ENCODE measurements at places on chromosomes 13 and 19. TPM values are rescaled to one million over a fixed set of nuclear protein-coding genes. Genes with fewer than 3 reads are reported as not detected.

The RAB8A gene
- total RNA-seq, result 88.9 TPM

The KRTDAP gene
- total RNA-seq, result not detected

The JSRP1 gene
- total RNA-seq, result 0.40 TPM

The SLITRK6 gene
- total RNA-seq, result 33.8 TPM

DNA sequence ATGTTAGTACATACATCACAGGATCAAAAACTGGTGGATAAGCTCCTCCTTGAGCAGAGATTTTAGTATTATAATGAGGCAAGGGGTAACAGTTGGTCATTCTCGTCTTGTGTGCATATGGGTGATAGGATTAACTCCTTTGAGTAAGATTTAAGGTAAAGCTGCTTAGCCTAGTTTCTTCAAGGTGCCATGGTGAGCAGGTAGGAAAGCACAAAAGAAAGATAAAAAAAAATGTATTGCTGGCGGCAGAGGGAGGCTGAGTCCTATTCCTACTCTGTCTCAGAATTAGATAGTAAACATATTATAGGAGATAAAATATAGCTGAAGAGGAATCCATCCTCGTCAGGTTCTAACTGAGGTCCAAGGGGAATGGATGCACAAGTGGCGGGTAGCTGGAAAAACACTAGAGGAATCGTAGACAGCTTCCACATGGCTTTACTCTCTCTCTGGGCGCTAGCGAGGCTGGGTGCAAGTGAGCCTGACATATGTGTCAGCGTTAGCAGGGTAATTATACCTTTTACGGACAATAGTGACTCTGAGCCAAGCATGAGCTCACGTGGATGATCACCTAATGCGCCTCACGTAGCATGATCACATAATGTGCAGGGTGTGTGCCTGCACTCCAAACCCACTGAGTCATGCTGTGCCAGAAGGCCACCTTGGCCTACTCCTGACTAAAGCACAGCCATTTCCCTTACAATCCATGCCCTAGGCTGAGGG is 734.3 kb upstream of the MIR17HG start:
- DNase-seq, result no peak

DNA sequence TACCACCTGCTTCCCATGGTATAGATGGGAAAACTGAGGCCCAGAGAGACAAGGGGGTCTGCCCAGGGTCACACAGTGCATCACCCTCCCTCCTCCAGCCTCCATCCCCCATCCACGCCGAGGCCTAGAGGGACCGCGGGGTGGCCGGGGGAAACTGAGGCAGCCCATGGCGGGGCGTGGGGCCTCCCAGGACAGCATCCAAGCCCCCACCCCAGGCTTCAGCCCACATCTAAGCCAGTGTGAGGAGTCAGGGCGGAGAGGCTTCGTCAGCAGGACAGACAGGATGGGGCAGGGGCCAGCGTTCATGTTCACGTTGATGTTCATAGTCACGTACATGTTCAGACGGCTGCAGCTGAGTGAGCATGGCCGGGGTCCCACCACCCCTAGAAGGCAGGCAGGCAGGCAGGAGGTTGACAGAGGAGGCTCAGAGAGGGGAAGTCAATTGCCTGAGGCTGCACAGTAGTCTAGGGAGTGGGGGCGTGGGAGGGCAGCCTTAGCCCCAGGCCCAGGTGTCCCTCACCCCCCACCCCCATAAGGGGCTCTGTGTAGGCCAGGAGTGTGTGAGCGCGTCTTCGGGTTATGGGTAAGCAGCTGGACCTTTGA is 23.3 kb downstream of the SMIM24 start:
- DNase-seq, result no peak

The CRB3 gene
- total RNA-seq, result not detected

DNA sequence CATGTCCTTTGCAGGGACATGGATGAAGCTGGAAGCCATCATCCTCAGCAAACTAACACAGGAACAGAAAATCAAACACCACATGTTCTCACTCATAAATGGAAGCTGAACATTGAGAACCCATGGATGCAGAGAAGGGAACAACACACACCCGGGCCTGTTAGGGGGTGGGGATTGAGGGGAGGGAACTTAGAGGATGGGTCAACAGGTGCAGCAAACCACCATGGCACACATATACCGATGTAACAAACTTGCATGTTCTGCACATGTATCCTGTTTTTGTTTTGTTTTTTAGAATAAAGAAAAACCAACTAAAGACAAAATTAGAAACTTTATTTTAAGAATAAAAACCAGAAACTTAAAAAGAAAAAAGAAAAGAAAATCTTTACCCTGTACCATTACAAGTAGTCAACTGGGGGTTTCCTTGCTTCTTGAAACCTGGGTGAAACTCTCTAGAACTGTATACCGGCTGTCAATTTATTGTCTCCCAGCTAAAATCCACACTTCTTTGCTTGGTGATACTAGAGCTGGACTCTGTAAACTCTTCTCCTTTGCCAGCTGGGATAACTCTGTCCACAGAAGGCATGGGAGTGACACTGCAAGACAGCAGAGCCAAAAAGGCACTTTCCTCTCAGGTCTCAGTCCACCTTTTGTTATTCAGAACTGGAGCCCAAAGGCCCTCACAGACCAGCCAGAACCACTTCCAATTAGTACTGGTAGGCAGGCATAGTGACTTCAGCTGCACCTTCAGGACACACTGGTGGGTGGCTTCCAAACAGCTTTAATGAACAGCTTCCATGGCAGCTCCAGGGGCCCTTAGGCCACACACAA is 9.0 kb downstream of the MICU2 start:
- DNase-seq, result no peak

DNA sequence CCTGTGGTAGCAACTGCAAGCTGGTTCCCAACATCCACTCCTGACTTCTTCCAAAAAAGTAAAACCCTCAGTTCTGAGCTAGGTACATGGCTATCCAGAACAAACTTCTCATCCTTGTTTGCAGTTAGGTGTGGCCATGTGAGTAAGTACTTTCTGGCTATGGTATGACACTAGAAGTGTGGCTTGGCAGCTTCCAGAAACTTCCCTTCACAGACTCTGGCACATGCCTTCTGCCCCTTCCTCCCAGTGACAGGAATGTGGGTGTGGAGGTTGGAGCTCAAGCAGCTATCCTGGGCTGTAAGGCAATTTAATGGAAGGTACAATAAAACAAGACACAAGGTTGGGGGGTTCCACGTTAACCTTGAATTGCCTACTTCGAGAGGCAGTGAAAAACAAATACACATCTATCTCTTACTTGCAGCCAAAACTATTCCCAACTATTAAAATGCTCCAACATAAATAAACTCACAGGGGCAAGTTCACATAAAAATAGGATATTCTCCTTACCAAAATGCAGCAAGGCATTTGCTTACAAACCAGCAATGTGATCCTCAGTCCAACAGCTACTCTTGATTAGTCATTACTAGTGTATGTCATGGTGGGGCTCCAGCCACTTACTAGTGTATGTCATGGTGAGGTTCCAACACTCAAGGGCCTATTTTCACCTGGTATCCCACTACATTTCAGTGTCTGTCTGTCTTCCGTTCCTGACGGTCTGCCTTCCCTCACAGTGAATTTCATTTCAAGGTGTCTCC is 3.1 kb downstream of the SMG9 start:
- no peak for DNase-seq

GRCh38 chr13:29548722-29549121 is 46.8 kb downstream of the SLC7A1 start:
- DNase-seq, result no peak

DNA sequence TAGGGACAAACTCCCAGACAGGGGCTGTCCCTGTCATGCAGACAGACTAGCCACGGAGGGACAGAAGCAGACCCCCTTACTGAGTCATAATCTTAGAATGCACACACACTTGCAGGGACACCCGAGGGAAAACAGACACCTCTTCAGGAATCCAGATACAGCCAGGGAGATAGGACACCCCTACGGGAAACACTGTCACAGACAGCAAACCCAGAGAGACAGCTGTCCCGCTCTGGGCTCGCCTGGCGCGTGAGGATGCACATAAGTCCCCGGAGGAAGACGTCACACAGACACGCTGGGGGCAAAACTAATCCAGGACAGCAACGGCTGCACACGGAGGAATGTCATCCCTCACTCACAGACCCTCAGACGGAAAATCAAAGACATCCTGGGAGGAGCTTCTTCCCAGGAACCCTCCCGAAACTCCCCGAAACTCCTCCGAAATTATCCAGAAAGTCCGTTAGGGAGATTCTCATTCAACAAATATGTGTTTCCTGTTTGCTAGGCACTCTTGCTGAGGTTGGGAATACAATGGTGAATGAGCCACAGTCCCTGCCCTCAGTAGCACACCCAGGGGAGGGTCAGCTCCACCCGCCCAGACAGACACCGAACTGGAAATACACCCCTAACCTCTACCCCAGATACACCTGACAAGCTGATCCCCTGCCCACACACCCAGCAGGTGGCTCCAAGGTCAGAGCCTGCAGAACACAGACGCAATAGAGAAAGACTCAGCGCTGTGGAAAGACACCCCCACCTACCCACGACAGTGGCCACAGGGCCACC is 15.2 kb upstream of the TOMM40 start:
- no peak for DNase-seq

DNA sequence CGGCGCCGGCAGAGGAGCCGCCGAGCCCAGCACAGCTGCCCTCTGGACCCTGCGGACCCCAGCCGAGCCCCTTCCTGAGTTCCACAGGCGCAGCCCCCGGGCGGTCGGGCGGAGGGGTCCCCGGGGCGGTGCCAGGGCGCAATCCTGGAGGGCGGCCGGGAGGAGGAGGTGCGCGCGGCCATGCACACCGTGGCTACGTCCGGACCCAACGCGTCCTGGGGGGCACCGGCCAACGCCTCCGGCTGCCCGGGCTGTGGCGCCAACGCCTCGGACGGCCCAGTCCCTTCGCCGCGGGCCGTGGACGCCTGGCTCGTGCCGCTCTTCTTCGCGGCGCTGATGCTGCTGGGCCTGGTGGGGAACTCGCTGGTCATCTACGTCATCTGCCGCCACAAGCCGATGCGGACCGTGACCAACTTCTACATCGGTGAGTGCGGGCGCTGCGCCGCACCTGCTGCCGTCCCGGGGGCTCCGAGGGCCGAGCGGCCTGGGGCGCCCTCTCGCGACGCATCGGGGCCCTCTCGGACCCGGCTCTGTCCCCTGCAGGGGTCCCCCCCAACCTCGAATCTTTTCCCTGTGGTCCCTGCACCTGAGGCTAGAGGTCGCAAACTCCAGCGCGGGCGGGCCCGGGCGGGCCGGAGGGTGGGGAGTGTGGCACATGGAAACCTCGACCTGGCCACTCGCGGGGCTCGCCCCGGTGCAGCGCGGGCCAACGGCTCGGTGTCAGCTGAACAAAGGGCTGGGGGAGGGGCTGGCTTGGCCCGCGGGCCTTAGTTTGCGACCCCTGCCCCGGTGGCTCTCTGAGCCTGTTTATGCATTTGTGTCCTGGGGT is at the start of gene KISS1R:
KISS1R (plus strand) TSS at position 11 of the 829 bp plus-strand sequence; CDS start at position 181, 170 bp downstream.
- DNase-seq, result peak; percentile 55

DNA sequence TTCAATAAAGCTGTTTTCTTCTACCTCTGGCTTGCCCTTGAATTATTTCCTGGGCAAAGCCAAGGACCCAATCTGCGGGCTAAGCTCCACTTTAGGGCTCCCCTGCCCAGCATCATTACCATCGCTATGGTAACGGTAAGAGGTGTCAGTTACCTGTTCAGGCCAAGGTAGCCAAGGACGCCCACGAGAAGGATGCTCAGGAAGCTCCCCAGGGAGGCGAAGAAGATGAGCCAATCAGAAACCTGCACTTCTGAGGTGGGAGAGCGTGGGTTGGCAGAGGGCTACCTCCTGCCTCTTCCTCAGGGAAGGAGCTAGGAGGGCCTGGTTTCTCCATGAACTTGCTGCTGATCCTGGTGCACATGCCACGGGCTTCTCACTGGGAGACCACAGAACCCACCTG is 24.7 kb downstream of the IL12RB1 start:
- DNase-seq, result no peak

DNA sequence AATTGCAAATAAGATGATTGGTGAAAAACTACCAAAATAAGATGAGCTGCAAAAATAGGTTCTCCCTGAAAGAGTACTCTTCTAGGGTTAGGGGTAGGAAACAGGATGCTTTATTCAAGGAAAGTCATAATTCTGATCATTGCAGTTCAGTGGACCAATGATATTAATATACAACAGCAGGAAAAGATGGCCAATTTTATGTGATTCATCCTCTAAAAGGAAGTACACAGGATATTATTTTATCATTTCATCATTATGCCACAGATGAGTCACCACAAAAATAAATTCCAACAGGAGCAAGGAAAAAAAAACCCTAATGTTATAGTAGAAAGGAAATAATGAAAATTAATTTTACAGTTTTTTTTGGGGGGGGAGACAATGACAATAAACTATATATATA is 205.0 kb downstream of the NALCN start:
- no peak for DNase-seq

- DNase-seq, result no peak
These were observed 147.9 kb downstream of the PAN3 start for GRCh38 chr13:28286263-28286662.

- DNase-seq, result no peak
These were observed 833 bp downstream of the GAMT start for GRCh38 chr19:1400281-1401137.

DNA sequence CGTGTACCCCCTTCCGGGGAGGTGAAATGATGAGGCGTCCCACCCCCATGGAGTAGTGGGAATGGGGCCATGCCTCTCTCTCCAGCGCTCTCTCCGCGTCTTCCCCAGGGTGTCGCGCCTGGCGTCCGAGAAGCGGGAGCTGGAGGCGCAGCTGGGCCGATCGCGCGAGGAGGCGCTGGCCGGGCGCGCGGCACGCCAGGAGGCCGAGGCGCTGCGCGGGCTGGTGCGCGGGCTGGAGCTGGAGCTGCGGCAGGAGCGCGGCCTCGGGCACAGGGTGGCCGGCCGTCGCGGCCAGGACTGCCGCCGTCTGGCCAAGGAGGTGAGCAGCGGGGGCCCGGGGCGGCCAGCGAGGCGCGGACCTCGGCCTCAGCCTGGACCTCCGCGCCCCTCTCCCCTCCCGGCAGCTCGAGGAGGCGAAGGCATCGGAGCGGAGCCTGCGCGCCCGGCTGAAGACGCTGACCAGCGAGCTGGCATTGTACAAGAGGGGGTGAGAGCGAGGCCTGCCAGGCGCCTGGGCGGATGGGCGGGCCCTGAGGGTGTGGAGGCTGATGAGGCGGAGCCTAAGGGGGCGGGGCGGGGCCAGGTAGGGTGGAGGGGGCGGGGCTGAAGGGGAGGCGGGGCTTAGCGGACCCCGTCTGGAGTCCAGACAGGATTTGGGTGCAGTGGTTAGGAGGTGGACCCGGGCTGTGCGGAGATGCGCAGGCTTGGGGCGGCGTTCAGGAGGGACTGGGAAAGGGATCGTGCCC is 7.7 kb downstream of the PGLYRP1 start:
- DNase-seq, result peak; percentile 53
